ENCODE measurements at places on chromosomes 11 and 22. TPM values are rescaled to one million over a fixed set of nuclear protein-coding genes. Genes with fewer than 3 reads are reported as not detected.

GRCh38 chr11:73034331-73034730, 107.8 kb downstream of the FCHSD2 start:
- no peak for DNase-seq

DNA sequence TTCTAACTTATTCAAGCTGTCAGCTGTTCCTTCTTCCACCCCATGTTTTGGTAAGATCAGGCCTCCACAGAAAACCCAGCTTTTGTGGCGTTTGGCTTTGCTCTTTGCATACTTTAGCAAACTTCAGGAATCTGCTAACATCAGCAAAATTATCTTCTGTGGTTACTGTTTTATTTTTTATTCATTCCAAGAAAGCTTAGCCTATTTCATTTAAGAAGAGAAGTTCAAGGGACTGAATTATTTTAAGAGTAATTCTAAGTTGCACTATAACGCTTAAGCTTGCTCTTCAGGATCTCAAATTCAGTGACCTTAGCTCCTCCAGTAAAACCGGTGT, 1.1 kb downstream of the JHY start:
- no peak for DNase-seq

- peak; percentile 29 for DNase-seq
These were observed 17.9 kb downstream of the LINC01488 start for GRCh38 chr11:69499186-69499917.

DNA sequence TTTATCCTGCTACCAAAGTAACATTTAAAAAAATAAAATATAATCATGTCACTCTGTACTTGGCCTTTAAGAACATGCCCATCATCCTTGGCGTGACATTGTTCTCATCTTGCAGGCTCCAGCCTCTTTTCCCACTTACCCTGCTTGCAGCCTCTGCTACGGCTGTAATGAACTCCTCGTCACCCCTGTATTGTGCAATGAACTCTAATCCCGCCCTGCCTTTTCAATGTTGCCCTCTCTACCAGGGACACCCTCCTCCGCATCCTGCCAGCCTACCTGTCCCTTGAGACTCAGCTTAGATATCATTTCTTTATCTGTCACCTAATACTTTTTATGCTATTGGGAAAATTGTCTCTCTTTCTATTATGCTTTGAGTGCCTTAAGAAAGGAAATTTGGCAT, 12.6 kb upstream of the MMP20 start:
- DNase-seq, result no peak

DNA sequence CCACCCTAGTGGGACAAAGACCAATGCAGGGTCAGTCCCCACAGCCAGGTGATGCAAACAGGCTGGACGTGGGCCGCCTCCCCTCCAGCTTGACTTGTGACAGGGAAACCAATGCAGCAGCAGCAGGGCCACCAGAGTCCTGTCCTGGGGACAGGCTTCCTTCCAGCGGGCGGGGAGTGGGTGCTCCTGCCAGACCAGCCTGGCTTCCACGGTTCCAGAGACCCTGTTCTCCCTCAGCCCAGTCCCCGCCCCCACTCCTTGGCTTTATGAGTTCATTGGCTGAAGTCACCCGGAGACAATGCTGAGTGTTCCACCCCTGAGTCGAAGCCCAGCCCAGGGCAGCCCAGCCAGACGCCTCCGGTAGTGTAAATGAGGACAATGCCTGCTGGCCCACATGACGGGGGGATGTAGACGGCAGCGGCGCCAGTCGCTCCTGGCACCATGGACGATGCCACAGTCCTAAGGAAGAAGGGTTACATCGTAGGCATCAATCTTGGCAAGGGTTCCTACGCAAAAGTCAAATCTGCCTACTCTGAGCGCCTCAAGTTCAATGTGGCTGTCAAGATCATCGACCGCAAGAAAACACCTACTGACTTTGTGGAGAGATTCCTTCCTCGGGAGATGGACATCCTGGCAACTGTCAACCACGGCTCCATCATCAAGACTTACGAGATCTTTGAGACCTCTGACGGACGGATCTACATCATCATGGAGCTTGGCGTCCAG, at the start of gene TSSK2:
Gene TSSK2, plus strand, starts transcription at position 350 of the 726 bp plus-strand sequence. Its CDS starts 92 bp downstream, at position 442.
- peak; percentile 55 for DNase-seq

GRCh38 chr11:69359735-69360480, 66.0 kb downstream of the MYEOV start:
- no peak for DNase-seq

- no peak for DNase-seq
These were observed 108.0 kb upstream of the CADM1 start for GRCh38 chr11:115612046-115612730.

DNA sequence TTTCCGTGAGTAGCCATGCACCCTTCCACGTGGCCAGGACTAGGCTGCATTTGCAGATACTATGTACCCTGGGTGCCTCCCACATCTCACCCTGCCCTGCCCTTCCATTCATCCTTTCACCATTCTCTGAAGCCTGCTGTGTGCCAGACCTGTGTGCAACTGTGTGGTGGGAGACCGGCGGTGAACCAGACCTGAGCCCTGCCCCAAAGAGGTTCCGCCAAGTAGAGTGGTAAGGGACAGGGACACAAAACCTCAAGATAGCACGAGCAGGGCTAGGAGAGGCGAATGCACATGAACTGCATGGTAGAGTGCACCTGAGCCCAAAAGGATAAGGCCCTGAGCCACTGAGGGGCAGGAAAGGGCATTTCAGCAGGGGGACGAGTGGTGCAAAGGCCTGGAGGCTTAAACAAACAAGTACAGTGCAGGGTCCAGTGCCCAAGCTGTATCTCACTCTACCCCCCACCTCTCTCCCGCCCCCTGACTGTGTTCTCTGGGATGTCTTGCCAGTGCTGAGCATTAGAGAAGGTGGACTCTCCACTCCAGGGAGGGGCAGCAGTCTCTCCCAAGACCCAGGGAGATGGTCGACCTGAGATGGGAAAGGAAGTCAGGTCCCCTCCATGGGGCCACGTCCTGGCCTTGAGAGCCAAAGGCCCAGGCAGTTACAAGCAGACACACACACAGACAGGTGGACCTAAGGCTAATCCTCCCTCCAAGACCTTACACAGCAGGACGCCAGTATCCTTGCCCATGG, 14.1 kb upstream of the ARAP1 start:
- no peak for DNase-seq

DNA sequence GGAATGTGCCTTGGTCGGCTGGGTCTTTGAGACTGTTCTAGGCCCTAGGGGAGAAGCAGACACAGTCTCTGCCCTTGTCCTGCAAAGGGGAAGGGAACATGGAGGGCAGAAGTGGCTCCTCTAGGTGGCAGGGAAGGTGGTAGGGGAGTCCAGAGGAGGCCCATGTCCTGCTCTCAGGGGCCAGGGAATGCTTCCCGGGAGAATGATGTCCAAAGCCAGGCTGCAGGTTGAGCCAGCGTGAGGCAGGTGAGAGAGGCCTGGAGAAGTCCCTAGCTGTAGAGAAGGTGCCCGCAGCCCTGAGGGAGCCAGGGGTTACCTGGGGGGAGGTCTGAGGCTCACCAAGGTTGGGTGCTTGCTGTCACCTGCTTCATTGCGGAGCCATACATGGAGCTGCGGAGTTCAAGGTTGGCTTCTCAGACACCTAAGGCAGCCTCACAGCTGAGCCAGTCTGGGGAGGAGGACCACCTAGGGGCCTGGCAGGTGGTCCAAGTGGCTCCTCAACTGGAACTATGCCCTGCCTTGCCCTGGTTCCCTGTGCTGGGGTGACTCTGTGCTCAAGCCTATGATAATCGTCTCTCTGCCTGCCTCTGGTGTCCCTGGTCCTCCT, 46.1 kb downstream of the SMIM38 start:
- DNase-seq, result no peak

The USP2 gene
- polyA plus RNA-seq, result 62.3 TPM

The C11orf21 gene
- 34.6 TPM for polyA plus RNA-seq

The LMF2 gene
- polyA plus RNA-seq, result 22.6 TPM

All from heart left ventricle (tissue), 16 donors.